ENCODE measurements at places on chromosomes 1 and 21. TPM values are rescaled to one million over a fixed set of nuclear protein-coding genes. Genes with fewer than 3 reads are reported as not detected.

DNA sequence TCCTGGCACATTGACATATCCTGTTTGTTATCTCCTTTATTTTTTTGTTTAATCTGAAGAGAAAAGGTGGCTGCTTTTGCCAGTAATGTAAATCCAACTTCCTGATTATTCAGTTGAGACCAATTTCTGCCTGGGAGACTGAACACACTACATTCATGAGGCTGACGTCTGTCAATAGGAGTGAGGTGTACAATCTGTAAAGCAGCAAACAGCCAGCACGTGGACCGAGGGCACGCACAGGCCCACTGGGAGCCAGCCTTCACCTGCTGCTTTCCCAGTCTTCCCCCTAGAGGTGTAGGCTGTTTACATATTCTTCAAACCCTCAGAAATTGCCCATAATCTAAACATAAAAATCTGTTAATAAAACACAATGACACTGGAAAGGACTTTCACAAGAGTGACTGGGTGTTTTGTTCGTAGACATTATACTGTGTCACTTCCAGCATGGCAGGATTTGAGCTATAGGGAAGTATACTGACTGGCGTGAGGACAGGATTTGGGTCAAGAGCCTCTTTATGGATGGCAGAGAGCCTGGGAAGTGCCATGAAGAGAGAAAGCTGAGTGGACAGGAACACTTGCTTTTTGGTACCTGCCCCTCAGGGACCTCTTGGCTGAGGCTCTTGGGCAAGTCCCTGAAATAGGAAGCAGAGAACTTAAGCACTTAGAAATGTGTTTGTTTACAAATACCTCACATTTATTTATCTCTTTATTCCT is 552.9 kb upstream of the CAMK1G start:
- DNase-seq: no peak

DNA sequence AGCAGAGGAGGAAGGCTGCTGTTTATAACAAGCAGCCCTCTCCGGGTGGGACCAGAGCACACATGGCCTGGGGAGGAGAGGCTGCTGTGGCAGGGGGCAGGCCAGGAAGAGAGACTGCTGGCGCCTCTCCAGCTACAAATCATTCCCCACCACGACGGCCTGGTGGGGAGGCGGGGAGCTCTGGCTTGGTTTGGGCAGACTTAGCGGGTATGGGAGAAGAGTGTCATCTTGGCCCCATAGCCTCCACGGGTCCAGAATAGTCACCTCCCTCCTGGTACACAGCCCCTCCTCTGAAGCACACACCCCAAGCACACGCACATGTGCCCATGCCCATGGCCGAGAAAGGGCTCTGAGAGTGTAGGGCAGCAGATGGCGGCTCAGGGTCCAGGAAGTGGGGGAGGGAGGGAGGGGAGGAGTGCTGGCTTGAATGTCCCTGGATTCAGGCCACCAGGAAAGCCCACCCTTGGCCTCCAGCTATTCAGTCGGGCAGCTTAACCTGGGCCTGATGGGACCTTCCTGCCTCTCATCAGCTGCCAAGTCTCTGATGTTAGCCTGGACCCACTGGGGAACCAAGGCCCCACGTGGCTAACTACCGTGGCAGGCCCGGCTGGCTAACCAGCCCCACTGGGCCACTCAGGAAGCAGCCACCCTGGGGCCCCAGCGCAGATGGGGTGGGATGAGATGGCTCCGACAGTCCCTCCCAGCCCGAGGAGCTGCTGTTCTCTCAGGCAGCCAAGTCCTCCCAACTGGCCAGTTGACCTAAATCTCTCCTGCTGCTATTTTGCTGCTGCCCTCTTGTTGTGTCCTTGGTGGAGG is 10.9 kb downstream of the LRP8 start:
- no peak for DNase-seq

- no peak for DNase-seq
These were observed 240.8 kb upstream of the FGGY start for GRCh38 chr1:59055908-59056719.

DNA sequence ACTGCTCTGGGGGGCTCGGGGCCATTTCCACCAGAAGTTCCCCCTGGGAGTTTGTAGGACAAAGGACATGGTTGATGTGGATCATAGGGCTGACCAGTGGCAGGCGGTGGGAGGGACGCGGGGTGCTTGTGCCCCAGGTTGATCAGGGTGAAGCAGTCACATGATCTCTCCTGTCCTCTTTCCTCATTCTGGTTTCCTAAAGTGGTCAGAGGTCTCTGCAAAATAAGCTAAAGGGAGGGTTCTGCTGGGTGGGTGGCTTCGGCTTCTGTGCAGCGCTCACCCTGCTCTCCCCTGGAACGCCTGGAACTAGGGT is 9.2 kb downstream of the PDXK start:
- no peak for DNase-seq

DNA sequence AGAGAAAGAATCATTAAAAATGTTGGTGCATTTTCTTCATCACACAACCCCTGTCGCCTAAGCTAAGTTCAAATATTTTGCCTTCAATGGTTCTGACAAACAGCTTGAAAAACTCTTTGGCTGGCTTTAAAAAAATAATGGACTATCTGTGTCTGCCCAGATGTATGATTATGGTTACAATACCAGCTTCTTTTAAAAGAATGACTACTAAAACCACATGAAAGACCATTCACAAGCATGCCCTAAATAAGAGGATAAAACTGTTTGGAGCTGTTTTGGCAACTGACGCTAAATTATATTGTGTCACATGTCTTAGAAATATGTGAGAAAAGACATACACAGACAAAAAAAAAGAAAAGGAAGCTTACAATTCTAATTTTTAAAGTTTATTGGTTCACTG is 23.7 kb upstream of the PLPPR4 start:
- no peak for DNase-seq

DNA sequence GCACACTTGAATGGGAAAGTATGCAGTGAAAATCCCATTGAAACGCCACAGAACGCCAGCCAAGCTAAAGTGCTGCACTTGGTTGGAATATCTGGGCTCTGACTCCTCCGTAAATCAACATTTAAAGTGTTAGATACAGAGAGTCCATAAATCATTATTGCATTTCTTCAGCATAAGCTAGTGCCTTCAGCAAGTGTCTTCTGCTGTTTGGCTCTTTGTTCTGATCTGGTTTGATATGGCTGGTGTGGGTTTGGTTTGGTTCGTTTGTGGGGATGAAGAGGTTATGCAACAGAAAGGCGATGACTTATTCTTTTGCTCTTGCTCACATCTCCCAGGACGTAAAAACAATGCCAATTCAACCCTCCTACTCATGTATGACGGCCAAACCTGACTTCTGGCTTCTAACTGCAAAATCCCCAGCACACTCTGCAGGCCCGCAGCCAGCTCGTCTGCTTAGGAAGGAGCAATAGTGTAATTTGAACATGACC is 121.8 kb upstream of the ERG start:
- DNase-seq: peak; percentile 58

DNA sequence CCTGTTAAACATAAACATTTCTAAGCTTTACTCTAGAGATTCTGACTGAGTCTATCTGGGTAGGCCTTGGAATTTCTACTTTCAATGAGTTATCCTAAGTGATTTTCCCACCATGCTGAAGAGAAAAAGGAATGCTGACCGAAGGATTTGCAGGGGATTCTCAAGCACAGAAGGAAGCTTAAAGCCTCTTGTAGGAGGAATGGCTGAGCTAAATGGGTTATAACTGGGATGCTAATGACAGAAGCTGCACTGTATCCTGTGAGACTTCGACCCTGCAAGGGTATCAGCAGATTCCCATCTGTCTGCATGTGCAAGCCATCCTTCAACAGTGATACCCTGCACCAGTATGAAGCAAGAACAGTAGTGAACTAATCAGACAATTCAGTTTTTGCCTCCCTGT is 35.4 kb downstream of the SLC35D1 start:
- no peak for DNase-seq

DNA sequence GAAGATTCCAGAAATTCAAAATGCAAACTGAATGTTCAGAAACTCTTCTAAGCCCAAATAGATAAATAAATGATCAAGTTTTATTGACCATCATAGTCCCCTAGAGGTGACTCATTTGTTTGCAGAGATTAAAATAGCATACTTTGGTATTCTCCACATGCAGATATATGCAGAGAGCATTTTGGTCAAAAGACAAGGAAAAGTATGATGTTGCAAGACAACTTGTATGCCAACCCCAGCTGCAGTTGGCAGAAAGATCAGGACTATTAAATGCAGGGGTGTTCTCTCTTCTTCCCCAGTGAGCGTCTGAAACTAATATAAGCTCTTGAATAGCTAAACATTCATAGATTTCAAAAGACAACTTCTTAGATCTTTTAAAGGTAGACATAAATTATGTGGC is 404.9 kb downstream of the LTN1 start:
- DNase-seq: no peak

DNA sequence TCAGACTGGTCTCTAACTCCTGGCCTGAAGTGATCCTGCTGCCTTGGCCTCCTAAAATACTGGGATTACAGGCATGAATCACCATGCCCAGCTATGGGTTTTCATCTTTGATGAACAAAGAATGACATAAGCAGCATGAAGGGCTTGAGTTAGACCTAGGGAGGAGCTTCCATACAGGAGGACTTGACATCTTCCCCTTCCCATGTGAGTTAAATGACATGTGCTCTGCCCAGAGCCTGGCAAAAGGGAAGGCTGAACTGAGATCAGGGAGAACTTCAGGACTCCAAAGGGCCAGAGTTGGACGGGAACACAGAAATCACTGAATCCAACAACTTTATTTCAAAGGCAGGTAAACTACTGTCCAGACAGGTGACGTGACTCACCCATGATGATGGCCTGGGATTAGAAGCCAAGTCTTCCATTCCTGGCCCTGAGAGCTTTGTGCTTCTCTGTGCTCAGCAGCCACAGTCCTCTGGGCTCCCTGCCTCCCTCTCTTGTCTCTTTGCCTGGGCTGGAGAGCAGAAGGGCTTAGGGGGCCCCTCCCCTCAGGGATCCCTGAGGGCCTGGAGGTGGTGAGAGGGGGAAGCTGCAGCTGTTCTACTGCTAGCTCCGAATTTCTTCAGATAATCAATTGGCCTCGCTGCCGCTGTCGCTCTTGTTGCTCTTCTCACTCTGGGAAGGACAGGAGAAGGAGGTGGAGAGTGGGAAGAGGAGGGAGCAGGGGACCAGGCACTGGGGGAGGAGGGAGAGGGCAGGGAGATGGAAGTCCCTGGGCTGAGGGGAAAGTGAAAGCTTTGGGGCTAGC is 7.6 kb downstream of the NHLH1 start:
- no peak for DNase-seq

GRCh38 chr1:20442920-20443625 is 42.9 kb downstream of the CAMK2N1 start:
- no peak for DNase-seq

DNA sequence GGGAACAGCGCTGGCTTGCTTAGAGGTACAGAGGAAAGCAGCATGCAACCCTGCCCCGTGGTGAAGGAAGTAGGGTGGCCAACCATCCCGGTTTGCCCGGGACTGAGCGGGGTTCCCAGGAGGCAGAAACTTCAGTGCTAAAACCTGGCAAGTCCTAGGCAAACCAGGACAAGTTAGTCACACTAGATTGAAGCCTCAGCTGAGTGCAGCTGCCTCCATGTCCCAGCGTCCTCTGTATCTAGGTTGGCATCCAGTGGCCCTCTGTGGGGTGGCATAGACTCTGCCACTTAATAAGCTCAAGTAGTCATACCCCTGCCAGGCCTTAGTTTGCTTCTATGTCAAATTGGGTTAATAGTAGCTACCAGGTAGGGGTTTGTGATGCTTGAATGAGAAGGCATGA is 67.1 kb downstream of the ATP2B4 start:
- no peak for DNase-seq

- no peak for DNase-seq
These were observed 3.3 kb upstream of the CD1B start for GRCh38 chr1:158334526-158335212.

- DNase-seq: peak; percentile 53
These were observed 18.0 kb upstream of the ID3 start for GRCh38 chr1:23577056-23578004.

- DNase-seq: no peak
These were observed 199.3 kb upstream of the GRIK3 start for GRCh38 chr1:37233606-37234005.

HSD3B2 gene
- not detected for total RNA-seq

IRF2BP2 gene
- total RNA-seq: 108 TPM

UBE2U gene
- not detected for total RNA-seq

IGFN1 gene
- not detected for total RNA-seq

ARHGEF11 gene
- total RNA-seq: 18.4 TPM

ATP6V1G3 gene
- total RNA-seq: not detected

OPTC gene
- not detected for total RNA-seq

NHLH1 gene
- 0.04 TPM for total RNA-seq

TM2D1 gene
- total RNA-seq: 43.5 TPM

C1orf115 gene
- 1.4 TPM for total RNA-seq

DCAF8 gene
- total RNA-seq: 53.6 TPM

All from foreskin keratinocyte (primary cell).